NCI-H2107 (cell line): ENCODE measurements at places on chromosomes 5 and 9.

DNA sequence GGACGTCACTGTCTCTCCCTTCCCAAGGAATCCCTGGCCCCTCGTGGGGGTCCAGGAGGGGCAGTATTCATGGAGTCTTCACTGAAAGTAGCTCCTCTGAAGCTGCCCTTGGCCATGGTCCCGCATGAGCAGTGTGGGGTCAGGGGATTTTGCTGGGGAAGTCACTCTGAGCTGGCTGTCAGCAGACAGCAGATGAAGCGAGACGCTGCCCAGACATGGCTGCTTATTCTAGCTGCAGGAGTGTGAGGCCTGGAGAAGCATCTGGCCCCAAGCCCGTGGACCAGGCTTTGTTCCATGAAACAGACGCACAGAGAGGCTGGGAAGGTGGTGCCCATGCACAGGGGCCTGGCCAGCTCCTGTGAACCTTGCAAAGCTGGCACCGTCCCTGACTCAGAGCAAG lies 21.5 kb upstream of the ASS1 start:
- no peak for DNase-seq

DNA sequence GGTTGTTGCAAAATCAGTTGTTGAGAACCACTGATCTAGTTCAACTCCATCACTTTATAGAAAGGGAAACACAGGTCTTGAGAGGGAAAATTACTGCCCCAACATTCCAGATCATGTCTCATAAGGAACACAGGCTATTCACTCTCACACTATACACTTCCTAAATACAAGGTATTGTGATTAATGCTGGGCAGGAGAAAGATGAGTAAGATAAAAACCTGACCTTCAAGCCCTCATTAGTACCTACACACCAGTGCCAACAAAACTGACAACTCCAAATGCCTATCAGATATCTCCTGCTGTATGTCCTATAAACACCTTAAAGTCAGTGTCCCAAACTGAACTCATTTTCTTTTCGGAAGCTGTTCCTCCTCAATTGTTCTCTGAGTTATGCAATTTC lies 8.2 kb downstream of the GNE start:
- DNase-seq, result no peak

- DNase-seq, result no peak
These were observed 13.8 kb downstream of the PTGES2 start for GRCh38 chr9:128113526-128114325.

DNA sequence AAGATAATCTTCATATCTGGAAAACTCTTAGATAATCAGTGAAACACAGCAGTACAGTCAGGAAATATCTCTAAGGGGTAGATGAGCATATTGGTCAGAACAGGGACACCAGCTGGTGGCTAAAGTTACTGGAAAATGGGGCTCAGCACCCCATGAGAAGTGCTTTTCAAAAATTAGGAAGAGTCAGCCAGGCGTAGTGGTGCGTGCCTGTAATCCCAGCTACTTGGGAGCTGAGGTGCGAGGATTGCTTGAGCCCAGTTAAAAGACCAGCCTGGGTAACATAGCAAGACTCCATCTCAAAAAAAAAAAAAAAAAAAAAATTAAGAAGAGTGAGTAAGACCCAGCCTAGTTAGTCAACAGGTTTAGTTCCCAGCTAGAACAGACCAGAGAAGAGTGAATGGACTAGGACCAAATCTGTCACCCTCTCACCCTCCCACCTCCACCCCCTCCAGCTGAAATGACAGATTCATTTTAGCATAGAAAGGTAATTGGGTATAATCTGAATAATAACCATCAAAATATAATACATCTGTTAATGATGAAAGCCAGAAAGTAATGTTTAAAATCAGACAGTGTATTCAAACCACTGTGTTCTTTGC lies 120.9 kb downstream of the CDC42SE2 start:
- DNase-seq, result no peak

GRCh38 chr5:67038817-67039603 lies 157.6 kb downstream of the CD180 start:
- DNase-seq, result no peak
